ENCODE measurements at places on chromosomes 3 and 15.

GRCh38 chr3:153673853-153674252 is 447.3 kb upstream of the ARHGEF26 start:
- DNase-seq = no peak

GRCh38 chr3:12541625-12542024 is 3.7 kb downstream of the MKRN2OS start:
- DNase-seq = no peak

- DNase-seq = peak; percentile 27
Measured at GRCh38 chr3:171458071-171458863, 1.9 kb downstream of the TNIK start.

DNA sequence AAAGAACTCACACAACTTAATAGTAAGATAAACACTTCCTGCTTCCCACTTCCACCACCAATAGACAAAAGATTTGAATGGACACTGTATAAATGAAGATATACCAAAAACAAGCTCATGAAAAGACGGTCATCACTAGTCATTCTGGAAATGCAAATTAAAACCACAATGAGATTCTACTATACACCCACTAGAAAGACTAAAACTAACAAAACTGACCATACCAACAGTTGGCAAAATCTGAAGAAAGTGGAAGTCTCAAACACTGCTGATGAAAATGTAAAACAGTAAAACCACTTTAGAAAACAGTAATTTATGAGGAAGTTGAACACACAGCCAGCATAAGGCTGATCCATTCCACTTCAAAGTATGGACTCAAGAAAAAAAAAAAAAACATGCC is 35.6 kb upstream of the CD96 start:
- no peak for DNase-seq

DNA sequence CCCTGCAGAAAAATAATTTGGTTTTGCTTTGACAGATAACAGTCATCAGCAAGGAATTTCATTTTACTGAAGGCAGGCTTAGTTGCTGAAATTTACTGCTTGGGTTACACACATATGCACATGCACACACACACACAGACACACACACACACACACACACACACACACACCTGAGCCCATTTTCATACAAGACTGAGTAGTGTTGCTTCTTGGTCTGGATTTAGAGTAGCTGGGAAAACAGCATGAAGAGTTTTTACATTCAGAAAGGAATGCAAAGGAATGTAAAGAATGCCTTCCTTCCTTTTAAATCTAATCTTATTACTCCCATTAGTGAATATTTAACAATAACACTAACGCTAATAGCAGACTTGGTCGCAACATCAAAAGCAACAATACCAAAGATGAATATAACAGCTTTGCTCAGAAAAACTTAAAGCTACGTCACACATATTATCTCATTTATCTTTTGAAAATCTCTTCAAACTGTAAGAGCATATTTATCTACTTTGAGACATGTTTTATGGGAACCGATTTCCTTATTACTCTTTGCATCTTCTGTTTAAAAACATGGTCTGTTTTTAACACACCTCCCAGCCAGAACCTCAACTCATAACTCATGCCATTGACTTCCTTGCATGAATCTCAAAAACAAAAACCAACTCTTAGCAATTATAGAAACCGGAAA is 32.5 kb downstream of the RFTN1 start:
- DNase-seq = no peak

- DNase-seq = no peak
Measured at GRCh38 chr3:127663151-127663550, 9.6 kb upstream of the ABTB1 start.

DNA sequence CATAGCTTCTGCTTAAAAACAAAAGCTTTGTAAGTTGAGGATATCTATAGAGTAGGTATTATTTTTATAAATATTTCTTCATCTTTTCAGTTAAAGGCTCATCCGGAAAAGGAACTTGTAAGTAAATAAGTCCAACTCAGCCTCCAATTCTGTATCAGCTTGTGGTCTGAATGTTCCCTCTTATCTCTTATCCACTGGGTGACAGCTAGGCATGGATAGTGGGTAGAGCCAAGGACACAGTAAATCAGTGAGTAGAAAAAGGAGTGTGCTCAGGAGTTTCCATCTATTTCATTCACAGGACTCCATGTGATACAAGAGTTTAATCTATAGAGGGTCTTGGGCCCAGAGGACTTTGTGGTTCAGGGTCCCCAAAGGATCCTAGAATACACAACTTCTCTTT is 50.9 kb downstream of the FRMD5 start:
- DNase-seq = no peak

DNA sequence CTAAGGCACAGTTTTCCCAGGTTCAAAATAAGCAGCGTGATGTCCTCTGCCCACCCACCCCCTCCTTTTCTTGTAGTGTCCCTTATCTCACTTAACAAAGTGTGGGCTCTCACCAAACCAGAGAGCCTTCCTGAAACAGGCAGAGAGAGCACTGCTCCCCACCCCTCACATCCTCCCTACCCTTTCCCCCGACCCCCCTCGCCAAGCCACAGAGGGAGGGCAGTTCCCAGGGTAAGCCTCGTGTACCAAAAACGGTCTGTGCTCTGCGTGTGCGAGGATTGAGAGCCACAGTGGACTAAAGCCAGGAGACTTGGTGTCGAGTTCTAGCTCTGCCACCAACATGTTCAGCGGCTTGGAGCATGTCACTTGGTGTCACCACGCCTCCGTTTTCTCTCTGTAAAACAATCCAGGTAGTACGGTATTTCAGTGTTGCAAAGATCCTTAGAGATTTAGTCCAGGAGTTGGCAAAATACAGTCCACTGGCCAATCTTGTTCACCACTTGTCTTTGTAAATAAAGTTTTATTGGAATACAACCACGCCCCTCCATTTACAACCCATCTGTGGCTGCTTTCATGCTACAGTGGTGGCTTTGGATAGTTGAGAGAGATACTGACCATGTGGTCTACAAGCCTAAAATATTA is 249.9 kb downstream of the OPA1 start:
- no peak for DNase-seq

DNA sequence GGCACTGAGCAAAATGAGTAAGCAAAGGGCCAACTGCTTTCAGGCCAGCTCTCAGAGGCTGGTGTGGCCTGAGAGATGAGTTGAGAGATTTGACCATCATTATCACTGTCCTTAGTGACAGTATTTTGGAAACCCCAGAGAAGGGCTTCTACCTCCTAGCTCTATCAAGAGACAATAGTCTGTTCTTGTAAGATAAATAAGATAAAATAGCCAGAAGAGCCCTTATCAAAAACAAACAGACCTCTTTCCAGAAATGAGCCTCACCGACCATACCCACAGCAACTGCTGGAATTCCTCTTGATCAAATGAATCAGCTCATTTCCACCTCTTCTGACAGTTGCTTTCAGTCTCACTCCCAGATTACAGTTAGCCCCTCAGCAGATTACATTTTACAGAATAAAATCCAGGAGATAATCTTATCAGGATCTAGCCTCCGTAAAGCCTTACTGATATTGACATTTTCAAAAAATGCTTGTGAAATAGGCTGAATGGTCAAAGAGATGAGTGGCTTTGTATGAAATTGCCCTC is 4.5 kb downstream of the HDC start:
- no peak for DNase-seq

DNA sequence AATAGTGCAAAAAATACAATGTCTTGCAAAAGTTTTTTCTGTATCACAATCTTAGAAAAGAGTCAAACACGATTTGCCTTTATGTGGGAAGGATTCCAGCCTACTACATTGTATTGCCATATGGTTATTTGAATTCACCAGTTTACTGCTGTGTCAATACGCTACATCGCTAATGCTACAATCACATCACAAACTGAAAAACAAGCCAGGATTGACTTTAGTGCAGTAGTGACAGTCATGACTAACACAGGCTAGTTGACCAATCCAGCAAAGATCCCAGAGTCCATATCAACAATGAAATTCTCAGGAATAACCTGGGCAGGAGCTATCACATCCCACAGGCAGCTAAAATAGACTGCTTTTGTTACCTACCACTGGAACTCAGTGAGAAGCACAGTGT is 67.0 kb downstream of the IL12A start:
- DNase-seq = no peak

DNA sequence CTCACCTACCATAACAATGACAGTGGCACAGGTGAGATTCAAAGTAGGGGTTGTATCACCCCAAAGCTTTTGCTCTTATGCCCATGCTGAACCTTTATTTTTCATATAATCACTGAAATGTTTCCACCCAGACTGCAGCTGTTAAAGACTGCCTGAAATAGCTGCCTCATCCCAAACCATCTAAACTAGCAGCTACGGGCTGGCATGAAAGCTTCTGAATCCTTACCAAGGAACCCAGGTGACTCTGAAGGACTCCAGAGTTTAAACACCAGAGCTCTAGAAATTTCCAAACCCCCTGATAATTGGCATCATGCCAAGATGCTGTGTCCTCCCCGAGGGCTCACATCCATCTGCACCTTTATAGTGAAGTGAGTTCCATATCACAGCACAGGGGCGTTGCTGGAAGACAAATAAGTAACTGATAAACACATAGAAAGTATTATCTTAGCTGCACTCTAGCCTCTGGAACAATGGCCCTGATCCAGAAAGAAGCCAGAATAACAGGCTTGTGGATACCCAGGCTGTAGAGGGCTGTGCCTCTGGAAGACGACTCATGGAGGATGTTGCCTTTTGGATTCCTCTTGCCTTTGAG is 238.9 kb downstream of the CADPS start:
- no peak for DNase-seq

DNA sequence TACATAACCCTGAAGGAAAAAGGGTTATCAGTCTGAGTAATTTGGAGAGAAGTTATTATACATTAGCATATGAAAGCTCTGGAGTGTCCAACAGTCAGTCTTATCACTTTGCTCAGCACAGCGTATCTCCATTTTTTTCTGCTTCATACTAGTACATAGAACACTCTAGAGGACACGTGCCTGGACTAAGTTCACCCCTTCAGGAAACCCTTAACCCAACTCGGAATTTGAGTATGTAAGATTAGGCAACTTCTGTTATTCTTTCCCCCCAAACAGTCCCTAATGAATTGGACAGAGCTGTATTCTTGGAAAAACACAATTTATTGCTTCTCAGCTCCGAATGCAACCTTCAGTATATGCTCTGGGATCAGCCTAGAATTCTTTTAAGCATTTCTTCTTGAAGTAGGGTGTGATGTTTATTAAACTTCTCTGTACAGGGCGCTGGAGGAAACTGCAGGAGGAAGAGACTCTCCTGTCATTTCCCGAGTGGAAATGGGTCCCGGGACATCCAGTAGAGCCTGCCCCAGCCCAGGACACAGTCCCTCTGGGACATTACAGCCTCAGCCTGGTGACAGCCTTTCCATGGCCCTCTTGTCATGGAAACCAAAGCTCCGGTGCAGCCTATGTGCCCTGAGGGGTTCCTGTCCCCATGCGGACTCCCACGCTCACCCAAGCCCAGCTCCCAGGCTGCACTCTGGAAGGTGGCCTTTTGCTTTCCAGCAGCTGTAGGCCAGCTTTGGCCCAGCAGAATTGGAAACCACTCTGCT is 37.3 kb upstream of the CMTM8 start:
- no peak for DNase-seq

Data from activated CD8-positive, alpha-beta memory T cell treated with anti-CD3 and anti-CD28 coated beads for 1 hour (primary cell).